ENCODE measurements at places on chromosomes 1 and 21.

DNA sequence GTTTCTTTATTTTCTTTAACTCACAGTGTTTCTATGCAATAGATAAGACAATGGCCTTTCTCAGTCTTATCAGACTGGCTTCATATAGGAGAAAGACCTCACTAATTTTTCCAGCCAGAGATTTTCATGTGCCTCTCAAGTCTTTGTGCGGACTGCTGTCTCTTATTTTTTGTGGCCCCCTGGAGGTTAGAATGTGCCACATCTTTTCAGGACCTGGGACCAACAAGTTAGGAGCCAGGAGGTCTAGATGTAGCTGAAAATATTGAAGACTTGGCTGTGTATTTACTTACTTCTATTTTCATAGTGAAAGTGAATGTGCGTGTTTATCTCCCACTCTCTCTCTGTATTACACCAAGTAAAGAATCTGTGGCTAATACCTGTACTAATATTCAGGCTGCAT, 42.1 kb upstream of the CFHR3 start:
- no peak for DNase-seq

GRCh38 chr1:16191309-16191708, 21.1 kb downstream of the ARHGEF19 start:
- no peak for DNase-seq

GRCh38 chr1:121458291-121459048, 273.7 kb downstream of the SRGAP2C start:
- DNase-seq, result no peak

- peak; percentile 84 for DNase-seq
Measured at GRCh38 chr1:52702886-52703787, 5.0 kb upstream of the COA7 start.

DNA sequence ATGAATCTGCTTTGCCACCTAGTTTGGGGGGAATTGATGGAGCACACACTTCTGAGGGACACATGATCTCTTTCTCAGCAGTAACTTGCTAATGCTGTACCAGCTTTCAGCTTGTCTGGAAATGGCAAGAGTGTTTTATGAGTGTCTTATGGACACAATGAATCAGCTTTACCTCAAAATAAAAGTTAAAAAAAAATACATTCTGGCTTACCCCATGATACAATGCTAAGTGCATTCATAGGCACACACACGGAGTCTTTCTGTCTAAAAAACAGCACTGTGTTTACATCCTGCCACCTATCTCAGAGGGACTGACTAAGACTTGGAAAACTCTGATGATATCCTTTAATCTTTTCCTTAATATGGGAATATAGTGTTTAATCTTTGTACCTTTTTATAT, 455.5 kb upstream of the ADAMTS5 start:
- DNase-seq, result no peak

DNA sequence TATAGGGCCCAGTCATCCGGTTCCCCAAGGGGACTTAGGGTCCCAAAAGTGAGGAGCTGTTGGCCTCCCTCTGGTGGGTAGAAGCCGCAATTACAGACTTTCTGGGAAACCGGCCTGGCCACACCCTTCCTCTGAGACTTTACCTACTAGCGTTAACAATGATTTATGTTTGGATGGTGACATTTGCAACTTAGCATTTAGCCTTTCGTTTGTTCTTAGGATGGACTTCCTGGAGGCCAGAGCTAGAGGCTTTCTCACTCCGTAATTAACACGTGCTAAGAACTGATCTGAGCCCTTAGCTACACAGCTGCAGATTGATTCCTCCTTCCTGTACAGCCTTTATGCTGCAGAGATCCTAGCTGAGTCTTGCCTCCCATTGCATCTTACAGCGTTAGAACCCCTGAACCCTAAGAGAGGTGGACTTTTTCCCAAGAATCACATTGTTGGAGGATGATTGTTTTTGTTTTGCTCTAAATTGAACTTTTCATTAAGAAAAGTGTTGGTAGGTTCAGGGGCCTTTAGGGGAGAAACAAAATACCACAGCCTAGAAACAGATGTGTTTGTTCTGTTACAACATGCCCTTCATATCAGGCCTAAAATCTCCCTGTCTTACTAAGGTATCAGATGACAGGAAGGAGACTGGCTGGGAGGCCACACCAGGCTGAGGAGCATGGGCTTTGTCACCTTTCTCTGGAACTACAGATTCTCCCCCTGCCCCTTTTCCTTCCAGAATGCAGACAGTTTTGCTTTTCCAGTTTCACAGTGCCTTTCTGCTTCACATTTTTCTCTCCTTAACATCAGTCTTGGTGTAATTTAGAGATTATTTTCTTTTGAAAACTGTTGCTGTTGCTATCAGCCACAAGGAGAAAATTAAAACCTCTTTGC, 1.9 kb downstream of the S100A11 start:
- DNase-seq, result peak; percentile 52

- no peak for DNase-seq
Measured at GRCh38 chr1:147891088-147891487, 11.5 kb upstream of the GJA8 start.

DNA sequence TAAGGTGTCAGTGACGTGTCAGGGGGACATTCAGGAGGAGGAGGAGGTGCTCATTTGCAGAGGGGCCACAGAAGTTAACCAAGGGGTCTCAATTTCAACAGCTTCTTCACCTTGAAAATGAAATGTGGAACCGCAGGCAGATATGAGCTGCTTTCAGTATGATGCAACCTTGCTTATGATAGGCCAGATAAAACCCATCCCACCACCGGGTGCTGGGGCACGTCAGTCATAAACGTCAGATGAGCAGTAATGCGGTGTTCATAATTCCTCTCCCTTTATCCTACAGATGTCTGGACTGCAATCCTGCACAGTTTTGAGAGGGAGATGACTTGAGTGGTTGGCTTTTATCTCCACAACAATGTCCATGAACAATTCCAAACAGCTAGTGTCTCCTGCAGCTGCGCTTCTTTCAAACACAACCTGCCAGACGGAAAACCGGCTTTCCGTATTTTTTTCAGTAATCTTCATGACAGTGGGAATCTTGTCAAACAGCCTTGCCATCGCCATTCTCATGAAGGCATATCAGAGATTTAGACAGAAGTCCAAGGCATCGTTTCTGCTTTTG, 1.7 kb downstream of the PTGFR start:
- DNase-seq, result no peak

GRCh38 chr1:169945181-169945580, 51.5 kb upstream of the SCYL3 start:
- DNase-seq, result no peak

GRCh38 chr1:50271968-50272578, 151.2 kb downstream of the DMRTA2 start:
- DNase-seq, result no peak

DNA sequence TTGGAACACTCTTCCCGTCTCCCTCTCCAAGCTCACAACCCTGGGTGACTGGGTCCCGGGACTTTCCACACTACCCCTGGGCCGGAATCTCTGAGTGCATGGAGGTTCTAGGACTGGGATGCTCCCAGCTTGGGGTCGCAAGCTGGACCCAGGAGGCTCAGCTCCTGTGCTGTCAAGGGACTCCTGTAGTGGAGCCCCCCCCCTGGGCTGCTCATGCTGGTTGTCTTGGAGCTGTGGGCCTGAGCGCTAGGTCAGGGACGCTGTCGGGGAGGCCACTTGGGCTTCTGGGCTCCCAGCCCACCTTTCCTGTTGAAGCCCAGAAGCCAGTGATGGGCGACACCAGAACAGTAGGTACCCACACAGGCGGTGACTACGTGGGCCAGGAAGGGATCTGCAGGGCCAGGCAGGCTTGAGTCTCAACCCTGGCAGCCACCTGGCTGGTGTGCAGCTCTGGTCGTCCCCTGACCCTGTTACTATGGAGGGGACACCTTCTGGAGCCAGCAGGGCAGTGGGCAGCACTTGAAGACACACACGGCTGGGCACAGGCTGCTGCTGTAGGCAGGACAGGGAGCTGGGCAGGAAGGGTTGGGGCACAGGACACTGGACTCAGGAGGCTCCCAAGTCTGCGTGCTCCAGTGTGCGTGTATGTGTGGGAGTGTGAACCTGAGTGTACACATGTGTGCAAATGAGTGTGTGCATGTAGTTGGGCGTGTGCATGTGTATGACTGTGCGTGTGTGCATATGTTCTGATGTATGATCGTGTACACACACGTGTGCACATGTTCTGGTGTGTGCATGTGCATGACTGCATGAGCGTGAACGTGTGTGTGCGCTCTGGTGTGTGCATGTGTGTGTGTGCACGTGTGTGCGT, 3.0 kb downstream of the MMEL1 start:
- no peak for DNase-seq

GRCh38 chr1:204868340-204868700, 2.3 kb upstream of the NFASC start:
- no peak for DNase-seq

- DNase-seq, result no peak
Measured at GRCh38 chr1:2443277-2444137, 31.1 kb upstream of the PEX10 start.

- DNase-seq, result no peak
Measured at GRCh38 chr1:27065999-27066630, 53.5 kb upstream of the TENT5B start.

Measured in stimulated activated naive CD4-positive, alpha-beta T cell treated with Interleukin-2 at 50 U/mL for 16 hours (primary cell).